Progenitor cell of endocrine pancreas (in vitro differentiated cells): ENCODE measurements at places on chromosomes 13 and 19.

- no peak for DNase-seq
- no peaks in the 10 kb centered on the region for H3K27me3 ChIP-seq
- peaks cover 4% of the 10 kb centered on the region for H3K36me3 ChIP-seq
- peak overlapping the region; percentile 26 for H3K27ac ChIP-seq
- peaks cover 6% of the 10 kb centered on the region for H3K4me1 ChIP-seq
These were observed 90.8 kb downstream of the UQCRFS1 start for GRCh38 chr19:29122185-29122584.

DNA sequence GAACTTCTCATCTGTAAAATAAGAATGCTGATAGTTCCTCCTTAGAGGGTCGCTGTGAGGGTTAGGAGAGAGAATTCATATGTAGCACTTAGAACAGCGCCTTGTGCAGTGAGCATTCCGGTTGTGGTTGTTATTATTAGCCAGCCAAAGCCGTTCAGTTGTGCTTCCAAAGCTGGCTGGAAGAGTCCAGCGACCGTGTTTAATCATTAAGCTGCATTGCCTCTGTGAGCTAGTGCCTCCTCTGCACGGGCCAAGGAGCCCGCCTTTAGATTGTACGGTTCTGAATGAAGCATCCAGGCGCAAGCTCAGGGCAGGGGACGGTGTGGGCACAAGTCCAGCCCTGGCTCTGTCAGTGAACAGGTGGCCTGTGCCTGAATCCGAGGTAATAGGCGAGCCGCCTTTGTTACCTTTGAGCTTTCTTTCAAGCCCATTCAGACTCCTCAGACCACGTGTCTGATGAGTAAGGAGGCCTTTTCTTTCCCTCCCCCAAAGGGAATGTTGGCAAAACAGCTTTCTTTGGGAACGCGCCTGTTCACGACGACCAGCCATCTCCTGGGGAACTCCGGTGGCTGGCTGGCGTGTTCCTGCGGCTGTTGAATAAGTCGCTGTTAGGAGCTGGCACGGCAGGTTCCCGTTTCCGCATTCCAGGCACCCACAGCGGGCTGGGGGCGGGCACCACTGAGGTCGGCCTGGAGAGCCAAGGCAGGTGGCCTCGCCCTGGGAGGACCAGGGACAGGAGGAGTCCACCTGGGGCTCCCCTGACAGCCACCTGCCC, 25.1 kb downstream of the SIPA1L3 start:
- no peaks in the 10 kb centered on the region for H3K27me3 ChIP-seq
- H3K4me1 ChIP-seq, result peaks cover 60% of the 10 kb centered on the region
- H3K36me3 ChIP-seq, result peaks cover 6% of the 10 kb centered on the region
- H3K4me3 ChIP-seq, result peak overlapping the region; percentile 66
- peak; percentile 62 for DNase-seq

DNA sequence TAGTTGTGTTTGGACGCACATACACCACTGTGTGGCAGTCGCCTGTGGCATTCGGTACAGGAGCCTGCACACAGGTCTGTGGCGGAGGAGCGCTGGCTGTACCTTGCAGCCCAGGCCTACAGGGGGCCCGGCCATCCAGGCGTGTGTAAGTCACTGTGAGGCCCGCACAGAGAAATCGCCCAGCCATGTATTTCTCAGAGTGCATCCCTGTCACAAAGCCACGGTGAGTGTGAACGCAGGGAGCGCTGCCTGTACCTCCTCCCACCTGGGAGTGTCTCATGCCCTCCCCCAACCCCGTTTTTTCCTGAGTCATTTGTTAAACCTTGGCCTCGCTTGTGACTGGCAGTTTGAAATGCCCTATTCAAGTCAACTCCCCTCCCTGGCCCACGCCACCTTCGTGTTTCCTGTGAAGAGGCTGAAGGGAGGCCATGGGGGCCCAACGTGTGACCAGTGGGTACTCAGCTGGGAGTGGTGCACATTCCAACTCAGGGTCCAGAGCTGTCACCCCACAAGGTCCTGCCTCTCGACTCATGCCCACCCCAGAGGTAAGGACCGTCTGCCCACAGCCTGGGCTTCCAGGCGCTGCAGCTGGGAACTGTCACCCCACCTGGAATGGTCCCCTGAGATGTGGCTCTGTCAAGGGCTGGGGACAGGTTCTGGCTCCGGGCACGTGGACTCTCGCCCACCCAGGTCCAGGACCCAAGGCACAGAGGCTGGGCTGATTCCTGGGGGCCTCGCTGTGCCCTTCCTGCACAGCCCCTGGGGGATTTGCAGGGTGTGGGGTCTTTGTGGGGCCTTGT, 11.6 kb upstream of the RASA3 start:
- H3K27ac ChIP-seq, result no peak overlapping the region
- H3K36me3 ChIP-seq, result no peaks in the 10 kb centered on the region
- no peak overlapping the region for H3K4me3 ChIP-seq
- peaks cover 20% of the 10 kb centered on the region for H3K27me3 ChIP-seq

DNA sequence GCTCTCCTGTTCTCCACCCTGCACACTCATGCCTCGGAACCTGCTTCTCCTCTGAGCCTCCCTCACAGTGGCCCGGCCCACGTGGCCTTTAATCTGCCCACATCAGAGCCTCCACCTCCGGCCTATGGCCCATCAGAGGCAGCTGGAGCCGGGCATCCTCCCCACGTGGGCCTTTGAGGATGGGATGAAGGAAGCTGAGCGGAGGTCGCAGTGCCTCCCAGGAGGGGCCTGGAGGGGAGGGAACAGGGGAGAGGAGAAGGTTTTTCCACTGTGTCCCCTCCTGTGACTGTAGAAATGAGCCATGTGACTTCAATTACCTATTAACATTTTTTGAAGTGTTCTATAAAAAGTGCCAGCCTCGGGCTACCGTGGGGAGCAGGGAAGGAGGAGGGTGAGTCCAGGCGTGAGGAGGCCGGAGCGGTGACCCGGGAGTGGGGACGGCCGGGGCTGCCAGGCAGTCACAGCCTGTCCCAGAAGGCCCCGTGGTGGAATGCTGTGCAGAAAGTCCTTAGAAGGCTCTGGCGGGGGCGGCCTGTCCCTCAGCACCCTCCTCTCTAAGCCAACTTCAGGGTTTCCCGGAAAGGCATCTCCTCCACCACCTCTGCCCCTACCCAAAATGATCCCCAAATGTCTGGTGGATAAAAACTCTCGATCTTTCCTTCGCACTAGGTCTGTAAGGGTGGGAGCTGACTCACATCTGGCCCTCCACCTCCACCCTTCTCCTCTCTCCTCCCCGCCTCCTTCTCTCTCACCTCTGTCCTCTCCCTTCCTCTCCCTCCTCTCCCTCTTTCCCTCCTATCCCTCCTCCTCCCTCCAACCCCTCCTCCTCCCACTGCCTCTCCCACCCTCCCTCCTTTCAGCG, 24.8 kb upstream of the SLC1A5 start:
- H3K27ac ChIP-seq, result no peak overlapping the region
- no peak for DNase-seq
- peaks cover 6% of the 10 kb centered on the region for H3K27me3 ChIP-seq
- H3K4me3 ChIP-seq, result no peak overlapping the region

DNA sequence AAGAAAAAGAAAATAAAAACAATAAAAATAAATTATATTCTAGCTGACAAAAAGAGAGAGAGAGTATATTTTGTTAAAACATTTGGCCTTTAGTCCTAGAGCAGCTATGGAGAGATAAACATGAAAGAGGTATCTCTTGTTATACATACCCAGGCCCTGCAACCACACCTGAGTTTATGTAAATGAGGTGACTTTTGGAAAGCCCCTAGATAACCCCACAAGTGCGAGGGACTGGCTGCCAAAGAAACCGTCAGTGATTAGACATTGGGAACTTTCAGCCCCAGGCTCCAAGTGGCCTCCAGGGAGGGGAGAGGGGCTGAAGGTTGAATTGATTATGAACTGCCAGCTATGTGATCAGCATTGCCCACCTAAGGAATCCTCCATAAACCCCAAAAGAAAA, 2.1 kb upstream of the NLRP7 start:
- H3K36me3 ChIP-seq, result no peaks in the 10 kb centered on the region
- peaks cover 1% of the 10 kb centered on the region for H3K27me3 ChIP-seq
- H3K4me3 ChIP-seq, result no peak overlapping the region
- DNase-seq, result no peak
- no peak overlapping the region for H3K27ac ChIP-seq

DNA sequence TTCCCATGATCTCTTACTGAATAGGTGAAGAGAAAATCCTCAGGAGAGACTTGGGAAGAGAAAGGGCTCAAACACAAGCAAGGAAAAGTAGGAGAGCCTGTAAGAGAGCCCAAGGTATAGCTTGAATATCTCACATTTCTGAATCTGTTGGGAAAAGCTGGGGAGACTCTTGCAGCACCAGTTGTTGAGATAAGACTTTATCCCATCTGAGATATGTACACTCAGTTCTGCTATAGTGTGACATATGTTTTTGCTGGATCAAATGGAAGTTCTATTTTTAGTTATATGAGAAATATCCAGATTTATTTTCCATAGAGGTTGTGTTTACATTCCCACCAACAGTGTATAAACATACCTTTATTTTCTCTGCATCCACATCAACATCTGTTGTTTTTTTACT, 246.1 kb downstream of the NDFIP2 start:
- H3K27me3 ChIP-seq, result no peaks in the 10 kb centered on the region
- peaks cover 24% of the 10 kb centered on the region for H3K4me1 ChIP-seq
- H3K27ac ChIP-seq, result no peak overlapping the region
- DNase-seq, result no peak

GRCh38 chr13:112061367-112062061, 5.4 kb upstream of the SOX1 start:
- H3K4me3 ChIP-seq, result no peak overlapping the region
- peaks cover 6% of the 10 kb centered on the region for H3K4me1 ChIP-seq
